ENCODE measurements at places on chromosomes 2 and 18.
A peak's percentile ranks its signal among the peaks of the same experiment; 100 is the strongest.

DNA sequence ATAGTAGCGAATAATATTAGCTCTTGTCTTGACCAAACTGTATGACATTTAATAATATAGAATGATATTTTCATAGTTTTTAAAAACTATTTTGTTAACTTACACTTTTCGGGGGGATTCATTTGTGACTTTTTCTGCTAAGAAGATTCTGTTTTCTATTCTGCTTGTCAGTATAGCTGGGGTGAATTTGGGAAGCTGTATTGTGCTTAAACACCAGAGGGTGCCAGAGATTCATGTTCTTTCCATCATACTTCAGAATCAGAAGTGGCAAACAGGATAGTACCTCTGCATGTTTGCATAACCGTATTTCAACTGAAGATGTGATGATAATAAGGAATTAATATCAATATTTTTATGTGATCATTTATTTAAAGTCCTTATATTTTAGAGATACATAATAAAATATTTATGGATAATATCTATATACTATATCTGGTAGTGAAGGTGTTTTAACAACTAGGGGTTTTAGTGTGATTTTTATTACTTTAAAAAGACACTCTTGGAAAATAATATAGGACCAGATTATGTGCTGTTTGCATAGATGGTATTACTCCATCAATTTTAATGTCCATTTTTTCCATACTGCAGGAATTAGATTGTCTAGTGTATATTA, 81.0 kb downstream of the TAF4B start:
- peak; percentile 75 for DNase-seq

DNA sequence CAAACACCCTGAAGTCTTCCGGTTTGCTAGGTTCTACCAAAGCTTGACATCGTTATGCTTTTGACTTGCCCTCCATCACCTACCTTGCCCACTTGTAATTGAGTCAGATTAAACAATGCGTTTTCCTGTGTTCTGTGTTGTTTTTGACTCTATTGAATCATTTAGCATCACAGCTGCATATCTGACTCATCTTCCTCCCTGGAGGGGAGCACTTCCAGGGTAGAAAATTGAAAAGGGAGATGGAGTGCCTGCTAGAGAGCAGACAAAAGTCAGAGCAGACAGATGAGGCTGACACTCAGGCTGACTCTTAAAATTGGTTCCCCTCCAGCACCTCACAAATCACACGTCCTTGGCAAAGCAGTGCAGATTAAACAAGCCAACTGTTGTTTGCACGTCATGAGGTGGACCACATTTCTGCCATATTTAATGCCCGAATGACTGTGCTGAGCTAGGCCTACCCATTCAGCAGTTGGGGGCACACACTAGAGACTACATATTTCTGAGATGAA, 2.2 kb downstream of the MPP4 start:
- peak; percentile 83 for DNase-seq

- peak; percentile 72 for DNase-seq
Measured at GRCh38 chr2:160411167-160411566, 82.4 kb downstream of the RBMS1 start.

DNA sequence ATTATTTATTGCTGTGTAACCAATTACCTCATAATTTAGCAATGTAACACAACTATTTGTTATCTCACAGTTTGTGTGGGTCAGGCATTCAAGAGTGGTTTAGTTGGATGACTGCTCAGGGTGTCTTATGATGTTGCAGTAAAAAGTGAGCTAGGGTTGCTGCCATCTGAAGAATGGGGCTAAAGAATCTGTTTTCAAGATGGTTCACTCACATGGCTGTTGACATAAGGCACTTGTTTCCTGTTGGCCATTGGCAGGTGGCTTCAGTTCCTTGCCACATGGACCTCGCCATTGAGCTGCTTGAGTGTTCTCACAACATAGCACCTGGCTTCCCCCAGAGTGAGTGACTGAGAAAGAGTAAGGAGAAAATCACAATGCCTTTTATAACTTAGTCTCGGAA, 123.2 kb downstream of the TMEM17 start:
- DNase-seq: no peak

- DNase-seq: peak; percentile 60
Measured at GRCh38 chr2:140797718-140798117, 1333.1 kb downstream of the LRP1B start.

DNA sequence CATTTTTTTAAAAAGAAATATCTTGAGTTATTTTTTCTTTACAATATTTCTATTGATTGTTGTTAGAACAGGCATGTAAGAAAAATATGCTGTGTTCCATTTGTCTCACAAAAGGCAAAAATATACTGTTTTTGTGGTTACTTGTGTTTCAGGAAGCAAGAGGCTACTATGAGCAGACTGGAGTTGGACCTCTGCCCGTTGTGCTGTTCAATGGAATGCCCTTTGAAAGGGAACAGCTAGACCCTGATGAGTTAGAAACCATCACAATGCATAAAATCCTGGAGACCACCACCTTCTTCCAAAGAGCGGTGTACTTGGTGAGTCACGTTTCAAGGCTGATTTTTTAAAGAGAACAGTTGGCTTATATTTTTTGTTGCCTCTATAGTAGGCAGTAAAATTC, 54.7 kb downstream of the UGGT1 start:
- DNase-seq: no peak

DNA sequence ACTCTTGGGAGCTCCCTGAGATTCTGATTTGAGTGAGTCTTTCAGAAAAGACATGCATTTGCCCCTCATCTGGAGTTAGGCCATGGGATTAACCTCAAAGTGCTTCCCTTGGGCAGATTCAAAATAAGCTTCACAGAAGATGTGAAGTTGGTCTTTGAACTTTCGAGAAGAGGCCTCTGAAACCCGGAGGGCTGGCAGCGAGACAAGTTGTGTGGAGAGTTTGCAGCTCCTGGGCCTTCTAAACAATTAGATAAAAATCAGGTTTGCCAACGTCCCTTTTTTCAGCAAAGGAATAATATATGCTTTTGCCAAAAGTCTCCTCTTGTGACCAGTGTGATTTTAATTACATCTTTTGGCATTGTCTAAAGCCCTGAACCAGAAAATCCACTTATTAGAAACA, 489.7 kb downstream of the SOX11 start:
- DNase-seq: no peak

GRCh38 chr2:172674034-172674967, 61.3 kb upstream of the RAPGEF4 start:
- DNase-seq: no peak

- DNase-seq: peak; percentile 92
Measured at GRCh38 chr2:218995972-218996711, 2.9 kb upstream of the CRYBA2 start.

GRCh38 chr2:219368690-219369191, 19.0 kb downstream of the DNPEP start:
- peak; percentile 23 for DNase-seq

- DNase-seq: no peak
Measured at GRCh38 chr2:194062401-194062800, 1594.6 kb upstream of the SLC39A10 start.

DNA sequence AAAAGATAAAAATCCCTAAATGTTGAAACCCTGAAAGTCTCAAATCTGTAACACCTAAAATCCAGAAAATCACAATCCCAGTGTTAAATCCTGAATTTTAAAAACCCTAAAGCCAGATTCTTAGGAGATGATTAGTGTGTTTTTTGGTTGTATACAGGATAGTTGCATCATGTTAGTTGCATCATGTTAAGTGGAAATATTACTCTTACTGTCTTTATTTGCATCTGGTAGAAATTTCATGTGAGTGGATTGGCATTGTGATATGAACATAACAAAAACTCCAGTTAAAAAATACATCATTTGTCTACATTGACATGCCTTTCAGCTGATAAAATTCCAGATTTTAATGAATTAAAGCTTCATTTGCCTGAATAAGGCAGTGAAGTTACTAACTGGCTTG, 683.1 kb upstream of the ACVR2A start:
- no peak for DNase-seq

DNA sequence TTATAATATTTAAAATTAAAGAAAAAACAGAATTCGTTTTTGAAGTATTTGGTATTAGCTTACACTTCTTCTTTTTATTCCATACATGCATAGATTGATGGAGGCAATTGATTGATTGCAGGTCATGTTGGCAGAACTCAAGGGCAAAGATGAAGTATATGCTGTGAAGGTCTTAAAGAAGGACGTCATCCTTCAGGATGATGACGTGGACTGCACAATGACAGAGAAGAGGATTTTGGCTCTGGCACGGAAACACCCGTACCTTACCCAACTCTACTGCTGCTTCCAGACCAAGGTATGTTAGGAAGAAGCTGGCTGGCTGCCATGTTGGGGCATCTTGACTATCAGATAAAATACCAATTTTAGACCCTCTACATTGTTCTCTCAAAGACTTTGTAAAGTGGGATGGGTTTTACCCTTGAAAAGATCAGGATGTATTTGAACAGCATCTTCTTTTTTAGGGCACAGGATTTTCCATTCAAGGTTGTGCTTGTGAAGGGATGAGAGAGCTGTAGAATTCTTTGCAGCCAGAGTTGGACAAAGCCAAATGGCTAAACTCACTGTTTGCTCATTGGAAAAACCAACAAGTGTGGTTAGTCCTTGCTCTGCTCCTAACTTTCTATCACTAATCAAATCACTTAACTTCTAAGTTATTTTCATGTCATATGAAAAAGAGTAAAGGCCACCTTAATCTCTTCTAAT, 286.8 kb upstream of the EPAS1 start:
- no peak for DNase-seq

DNA sequence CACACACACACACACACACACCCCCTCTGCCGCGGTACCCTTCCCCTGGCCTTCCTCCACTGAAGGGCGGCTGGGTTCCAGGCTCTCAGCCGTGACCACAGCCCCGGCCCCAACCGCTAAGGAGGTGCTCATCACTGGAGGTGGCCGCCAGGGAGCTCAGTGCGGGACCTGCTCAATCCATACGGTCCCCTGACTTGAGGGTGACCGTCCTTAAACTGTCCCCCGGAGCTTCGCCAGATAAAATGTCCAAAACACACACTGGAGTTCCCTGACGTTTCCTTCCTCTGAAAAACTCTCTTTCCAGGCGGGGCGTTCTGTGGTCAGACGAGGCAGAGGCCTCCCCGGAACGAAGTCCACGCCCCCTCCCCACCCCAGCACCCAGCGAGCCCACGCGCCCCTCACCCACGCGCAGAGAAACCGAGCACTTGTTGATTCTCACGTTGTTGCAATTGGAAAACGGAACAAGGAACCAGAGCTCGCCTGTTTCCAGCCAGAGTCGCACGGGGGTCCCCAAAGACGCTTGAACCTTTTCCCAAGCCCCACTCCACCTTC, 1.4 kb downstream of the MBP start:
- DNase-seq: peak; percentile 21

DNA sequence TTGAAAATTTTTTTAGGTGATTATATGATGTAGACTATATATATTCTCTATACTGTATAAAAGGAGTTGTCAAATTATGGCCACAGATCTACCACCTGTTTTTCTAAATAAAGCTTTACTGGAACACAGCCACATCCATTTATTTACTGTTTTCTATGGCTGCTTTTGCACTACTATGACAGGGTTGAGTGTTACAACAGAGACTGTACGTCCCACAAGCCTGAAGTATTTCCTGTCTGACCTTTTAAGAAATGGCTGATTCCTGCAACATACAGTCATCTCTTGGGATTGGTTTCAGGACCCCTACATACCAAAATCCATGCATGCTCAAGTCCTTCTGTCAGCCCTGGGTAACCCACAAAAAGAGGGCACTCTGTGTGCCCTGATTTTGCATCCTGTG, 508.3 kb downstream of the TSN start:
- no peak for DNase-seq

GRCh38 chr2:197197895-197198311, 112.7 kb downstream of the ANKRD44 start:
- DNase-seq: no peak

DNA sequence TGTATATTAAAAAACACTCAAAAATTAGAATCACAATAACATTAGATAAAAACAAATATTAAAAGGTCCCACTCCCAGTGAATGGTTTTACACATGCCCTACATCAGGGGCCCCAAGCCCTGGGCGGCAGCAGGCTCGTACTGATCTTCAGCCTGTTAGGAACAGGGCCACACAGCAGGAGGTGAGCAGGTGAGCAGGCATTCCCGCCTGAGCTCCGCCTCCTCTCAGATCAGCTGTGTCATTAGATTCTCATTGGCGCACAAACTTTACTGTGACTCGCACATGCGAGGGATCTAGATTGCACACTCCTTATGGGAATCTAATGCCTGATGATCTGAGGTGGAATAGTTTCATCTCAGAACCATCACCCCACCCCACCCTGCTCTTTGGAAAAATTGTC, 74.2 kb downstream of the MBD2 start:
- DNase-seq: peak; percentile 31

- no peak for DNase-seq
Measured at GRCh38 chr2:85599468-85600234, 2.8 kb downstream of the TMEM150A start.

GRCh38 chr2:113337809-113338208, 59.1 kb upstream of the PAX8 start:
- no peak for DNase-seq

DNA sequence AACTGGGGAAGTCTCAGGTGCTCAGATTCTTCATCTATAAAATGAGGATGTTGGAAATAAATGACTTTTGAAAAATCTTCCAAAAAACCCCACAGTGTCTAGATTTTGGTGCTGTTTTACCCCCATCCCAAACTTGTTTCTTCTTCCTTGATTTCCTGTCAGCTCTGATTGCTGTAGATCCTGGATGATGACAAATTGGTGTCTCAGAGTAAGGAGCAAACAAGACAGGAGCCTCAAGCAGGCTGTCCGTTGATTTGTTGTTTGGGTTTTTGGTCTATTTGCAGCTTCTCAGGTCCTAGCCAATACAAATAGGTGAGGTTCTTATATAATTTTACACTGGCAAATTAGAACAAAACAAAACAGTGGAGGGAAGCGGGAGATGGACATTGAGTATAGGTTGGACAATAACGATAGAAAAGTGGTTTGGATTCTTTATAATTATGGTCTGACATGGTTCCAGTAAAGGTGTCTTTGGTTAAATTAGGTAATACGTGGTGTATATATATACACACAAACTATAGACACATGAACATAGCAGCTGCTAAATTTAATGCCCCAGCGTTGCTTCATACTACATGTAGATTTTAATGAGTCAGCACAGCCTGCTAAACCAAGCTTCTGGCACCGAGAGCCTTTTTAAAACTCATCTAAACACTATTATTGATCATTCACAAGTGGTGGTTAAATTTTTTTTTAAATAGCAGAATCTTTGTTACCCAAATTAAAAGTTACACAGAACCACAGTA, 142.5 kb downstream of the FMNL2 start:
- peak; percentile 52 for DNase-seq

- no peak for DNase-seq
Measured at GRCh38 chr2:62458206-62458641, 47.8 kb downstream of the TMEM17 start.

- no peak for DNase-seq
Measured at GRCh38 chr2:29517413-29517812, 402.2 kb downstream of the CLIP4 start.

DNA sequence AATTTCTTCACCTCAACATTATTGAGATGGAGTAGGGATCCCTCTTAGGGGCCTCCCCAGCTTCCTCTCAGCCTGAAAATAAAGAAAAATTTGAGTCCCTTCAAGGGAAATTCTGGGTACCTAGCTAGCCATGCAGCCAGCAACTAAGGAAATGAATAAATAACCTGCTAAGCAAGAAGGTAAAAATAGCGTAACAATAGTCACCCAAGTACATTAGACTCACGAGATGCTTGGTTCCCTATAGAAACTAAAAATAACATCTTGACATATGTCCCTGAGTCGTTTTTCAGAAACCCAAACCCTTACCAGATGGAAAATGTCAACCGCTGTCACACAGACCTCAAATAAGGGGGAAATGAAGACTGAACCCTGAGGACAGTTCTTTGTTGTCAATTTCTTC, 51.9 kb downstream of the CACNB4 start:
- no peak for DNase-seq

Measured in PC-3 (cell line).